Dermis blood vessel endothelial cell (primary cell): ENCODE measurements at places on chromosomes 7 and 10. TPM values are rescaled to one million over a fixed set of nuclear protein-coding genes. Genes with fewer than 3 reads are reported as not detected.

The SPDYE16 gene
- 0.09 TPM in 1 of 2 replicates, not detected in the other for total RNA-seq

The ZNRF2 gene
- total RNA-seq, result 9.5 and 13.4 TPM in 2 replicates

The PRSS37 gene
- total RNA-seq, result not detected in 2 replicates

The CYP2W1 gene
- not detected in 2 replicates for total RNA-seq

The FAM237B gene
- not detected in 2 replicates for total RNA-seq

The CYP3A5 gene
- not detected in 2 replicates for total RNA-seq

The TAC1 gene
- total RNA-seq, result not detected in 2 replicates

The SH2D4B gene
- 0.05 and 0.34 TPM in 2 replicates for total RNA-seq

The GPR146 gene
- 64.5 and 69.9 TPM in 2 replicates for total RNA-seq

The GRM8 gene
- 0.09 TPM in 1 of 2 replicates, not detected in the other for total RNA-seq

The LEP gene
- not detected in 2 replicates for total RNA-seq

The COL26A1 gene
- not detected in 2 replicates for total RNA-seq

The PWWP2B gene
- total RNA-seq, result 15.1 and 16.3 TPM in 2 replicates

The LDB3 gene
- total RNA-seq, result not detected in 2 replicates

The EIF5AL1 gene
- 0.51 TPM in 2 replicates for total RNA-seq

The C10orf90 gene
- total RNA-seq, result not detected in 2 replicates

The SLC16A12 gene
- 0.14 and 0.34 TPM in 2 replicates for total RNA-seq

The NKX1-2 gene
- not detected in 2 replicates for total RNA-seq

The SPDYE2B gene
- total RNA-seq, result not detected in 2 replicates

The INA gene
- total RNA-seq, result 0.14 TPM in 1 of 2 replicates, not detected in the other

The PITX3 gene
- not detected in 2 replicates for total RNA-seq

The KIAA1217 gene
- total RNA-seq, result 7.5 and 15.3 TPM in 2 replicates

The ZYX gene
- 26.2 and 57.2 TPM in 2 replicates for total RNA-seq

The IPMK gene
- 6.7 and 7.8 TPM in 2 replicates for total RNA-seq

The H2BK1 gene
- total RNA-seq, result not detected in 2 replicates

The NODAL gene
- total RNA-seq, result not detected in 2 replicates

The ITGA8 gene
- 0.23 and 0.34 TPM in 2 replicates for total RNA-seq

The INMT gene
- total RNA-seq, result 0.05 TPM in 1 of 2 replicates, not detected in the other

The AASS gene
- 39.7 and 44.5 TPM in 2 replicates for total RNA-seq

The CABCOCO1 gene
- not detected in 2 replicates for total RNA-seq

The CPXM2 gene
- 0.51 and 1.0 TPM in 2 replicates for total RNA-seq

The PNLIPRP3 gene
- total RNA-seq, result under 0.01 TPM in 1 of 2 replicates, not detected in the other

The ZNF32 gene
- 14.1 and 34.4 TPM in 2 replicates for total RNA-seq

The KLLN gene
- 0.17 and 0.47 TPM in 2 replicates for total RNA-seq

The KIAA1549 gene
- total RNA-seq, result 2.6 and 3.3 TPM in 2 replicates

The MYH16 gene
- total RNA-seq, result 0.19 TPM in 1 of 2 replicates, not detected in the other

The CPEB3 gene
- total RNA-seq, result 1.7 and 2.5 TPM in 2 replicates

The ATAD1 gene
- 34.9 and 38.3 TPM in 2 replicates for total RNA-seq

The RHOBTB1 gene
- total RNA-seq, result 38.6 and 45.6 TPM in 2 replicates

The ZWINT gene
- total RNA-seq, result 28.8 and 67.1 TPM in 2 replicates

The BEND7 gene
- 14.2 and 15.3 TPM in 2 replicates for total RNA-seq

The ASIC3 gene
- total RNA-seq, result 0.42 TPM in 1 of 2 replicates, not detected in the other

The EGFR gene
- 0.56 and 0.85 TPM in 2 replicates for total RNA-seq

The PCDH15 gene
- total RNA-seq, result not detected in 2 replicates

The MRLN gene
- total RNA-seq, result not detected in 2 replicates

The HMX2 gene
- total RNA-seq, result not detected in 2 replicates

The OPN1SW gene
- not detected in 2 replicates for total RNA-seq

The CASTOR2 gene
- 11.9 and 15.7 TPM in 2 replicates for total RNA-seq

The TSPAN14 gene
- total RNA-seq, result 91.0 and 148 TPM in 2 replicates

The FXYD4 gene
- not detected in 2 replicates for total RNA-seq

The MDFIC gene
- 69.1 and 78.2 TPM in 2 replicates for total RNA-seq

The ST7 gene
- 17.7 and 18.9 TPM in 2 replicates for total RNA-seq

The ZNF92 gene
- total RNA-seq, result 7.6 and 15.3 TPM in 2 replicates

The SRRM3 gene
- 2.0 and 2.2 TPM in 2 replicates for total RNA-seq

The HOXA9 gene
- 9.0 and 11.8 TPM in 2 replicates for total RNA-seq

The SFRP5 gene
- not detected in 2 replicates for total RNA-seq

The TEX36 gene
- total RNA-seq, result not detected in 2 replicates

The ZNF800 gene
- total RNA-seq, result 15.2 and 15.8 TPM in 2 replicates

The SYCE1 gene
- total RNA-seq, result not detected in 2 replicates
